ENCODE measurements at places on chromosomes 2 and 18. TPM values are rescaled to one million over a fixed set of nuclear protein-coding genes. Genes with fewer than 3 reads are reported as not detected.
A peak's percentile ranks its signal among the peaks of the same experiment; 100 is the strongest.

Gene NAGK
- polyA plus RNA-seq: 113 TPM

Gene PARD6G
- polyA plus RNA-seq: 30.7 TPM

Gene POMC
- polyA plus RNA-seq: 8.3 TPM

Gene CTAGE1
- polyA plus RNA-seq: not detected

Gene PMAIP1
- polyA plus RNA-seq: 3.5 TPM

Gene SOS1
- polyA plus RNA-seq: 52.2 TPM

Gene NGEF
- polyA plus RNA-seq: 3.9 TPM

Gene CIDEA
- polyA plus RNA-seq: not detected

DNA sequence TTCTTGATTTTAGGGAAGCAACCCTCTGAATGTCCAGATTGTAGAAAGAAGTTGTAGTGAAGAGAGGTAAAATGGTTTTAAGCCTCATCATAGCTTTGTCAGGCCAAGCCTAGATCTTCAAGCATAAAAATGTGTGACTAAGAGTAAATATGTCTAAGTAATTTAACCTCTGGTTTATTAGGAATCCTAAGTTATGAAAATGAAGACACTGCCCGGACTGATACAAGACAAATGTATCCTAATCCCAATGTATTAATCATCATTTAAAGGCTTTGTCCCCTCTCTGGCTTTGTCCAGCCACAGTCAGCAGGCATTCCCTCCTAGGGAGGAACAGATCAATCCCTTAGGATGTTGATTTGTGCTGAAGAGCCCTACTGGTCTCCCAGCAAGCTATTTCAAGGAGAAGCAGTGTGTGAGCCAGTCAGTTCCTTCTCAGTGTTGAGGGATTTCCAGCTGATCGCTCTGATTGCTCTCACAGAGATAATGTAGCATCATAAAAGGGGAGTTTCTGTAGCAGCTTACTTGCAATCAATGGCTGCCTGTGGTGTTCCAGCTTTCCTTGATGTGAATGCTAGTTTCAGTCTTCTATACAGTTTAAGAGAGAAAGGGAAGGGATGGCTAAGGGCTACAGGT, 796.1 kb downstream of the EPHA4 start:
- no peak for DNase-seq

GRCh38 chr2:60707750-60708371, 48.2 kb upstream of the PAPOLG start:
- DNase-seq: peak; percentile 23

DNA sequence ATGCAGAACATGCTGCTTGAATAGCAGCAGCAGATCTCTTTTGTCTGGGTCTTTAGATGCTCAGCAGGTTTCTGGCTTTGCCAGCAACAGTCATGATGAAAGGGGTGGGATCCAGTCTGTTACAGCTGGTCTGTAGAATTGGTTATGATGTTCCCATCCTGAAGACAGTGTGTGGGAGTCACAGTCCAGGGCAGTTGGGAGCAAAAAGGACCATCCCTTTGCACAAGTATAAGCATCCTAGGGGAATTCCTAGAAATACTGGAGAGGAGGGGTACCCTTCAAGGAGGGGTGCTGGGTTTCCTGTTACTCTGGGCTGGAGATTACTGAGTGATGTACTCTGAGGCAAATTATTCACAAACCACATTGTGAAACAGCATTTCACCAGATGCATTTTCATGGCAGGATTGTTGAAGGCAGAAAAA, 119.9 kb upstream of the RND3 start:
- DNase-seq: no peak

GRCh38 chr2:66440708-66441497, 6.0 kb downstream of the MEIS1 start:
- no peak for DNase-seq

- no peak for DNase-seq
These were observed 1235.7 kb downstream of the DPP10 start for GRCh38 chr2:115678129-115678528.

DNA sequence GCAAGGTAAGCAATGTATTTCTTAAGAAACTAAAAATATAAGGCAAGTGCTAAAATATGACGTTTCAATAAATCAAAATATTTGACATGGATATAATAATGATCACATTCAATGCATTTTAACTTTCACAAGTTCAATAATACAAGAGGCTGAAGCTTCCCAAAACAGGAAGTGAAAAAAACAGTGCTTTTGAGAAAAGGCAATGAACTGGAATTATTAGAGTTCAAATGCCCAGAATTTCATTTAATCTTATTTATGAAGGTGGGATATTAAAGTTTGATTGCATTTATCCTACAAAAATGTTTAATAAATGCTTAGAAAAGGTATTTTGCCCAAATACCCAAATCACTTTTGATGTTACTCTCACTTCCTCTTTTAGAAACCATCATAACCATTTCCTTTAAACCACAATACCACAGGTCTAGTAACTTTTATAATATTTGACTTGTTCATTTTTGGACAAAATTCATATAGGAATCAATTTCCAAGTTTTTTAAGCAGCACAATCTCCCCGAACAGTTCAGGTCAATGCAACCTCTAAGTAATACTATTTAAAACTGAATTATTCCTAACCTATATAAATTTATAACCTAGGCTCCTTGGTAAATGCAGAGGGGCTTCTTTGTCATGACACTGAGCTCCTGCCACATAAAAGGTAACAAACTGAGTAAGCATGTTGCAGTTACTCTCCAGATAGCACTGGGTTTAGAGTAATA, 2.1 kb downstream of the NCKAP1 start:
- DNase-seq: no peak

GRCh38 chr2:227052879-227053278, 111.1 kb downstream of the COL4A4 start:
- DNase-seq: no peak

DNA sequence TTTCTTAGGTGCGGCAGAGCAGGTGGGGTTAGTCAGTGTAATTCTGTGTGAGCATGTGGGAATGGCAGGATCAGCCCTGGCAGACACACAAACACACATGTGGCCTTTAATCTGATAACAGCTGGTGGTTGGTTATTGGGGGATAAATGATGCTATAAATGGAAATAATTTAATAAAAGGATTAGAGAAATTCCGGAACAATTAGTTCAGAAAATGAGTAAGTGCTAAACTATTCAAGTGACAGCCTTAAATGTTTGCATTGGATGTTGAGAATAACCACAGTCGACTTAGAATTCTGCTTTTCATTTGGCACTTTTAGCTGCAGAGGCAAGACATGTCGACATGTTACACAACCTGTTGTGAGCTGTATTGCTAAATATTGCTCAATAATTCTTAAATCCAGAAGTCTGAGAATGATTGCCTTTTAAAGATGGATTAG, 7.2 kb downstream of the SMYD1 start:
- no peak for DNase-seq

DNA sequence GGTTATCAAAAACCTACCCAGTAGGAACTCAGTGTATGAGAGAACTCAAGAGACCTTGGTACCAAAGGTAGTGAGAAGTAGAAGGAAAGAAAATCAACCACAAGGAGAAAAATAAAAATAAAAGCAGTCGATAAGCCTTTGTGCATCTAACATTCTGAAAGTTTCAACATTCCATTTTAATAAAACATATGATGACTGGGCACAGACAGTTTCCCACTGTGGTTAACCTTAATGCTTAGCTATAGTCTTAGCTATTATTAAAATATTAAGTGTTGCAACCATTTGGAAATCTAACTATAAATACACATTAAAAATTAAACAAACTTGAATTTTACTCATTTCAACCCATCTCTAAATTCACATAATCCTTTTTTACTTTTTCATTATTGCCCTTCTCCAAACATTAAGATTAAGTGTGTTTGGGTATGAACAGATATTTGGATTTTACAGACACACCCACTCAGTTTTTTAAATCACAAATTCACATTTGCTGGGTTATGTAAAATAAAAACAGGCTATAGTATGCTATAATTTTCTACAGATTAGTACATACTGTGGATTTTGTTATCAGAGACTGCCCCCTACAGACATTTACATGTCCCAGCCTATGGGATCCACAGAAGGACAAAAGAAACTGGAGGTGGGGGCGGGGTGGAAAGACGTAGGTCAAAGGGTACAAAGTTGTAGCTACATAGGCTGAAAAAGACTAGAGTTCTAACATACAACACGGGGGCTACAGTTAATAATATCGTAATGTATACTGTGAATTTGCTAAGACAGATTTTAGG, 32.8 kb downstream of the SRBD1 start:
- no peak for DNase-seq

DNA sequence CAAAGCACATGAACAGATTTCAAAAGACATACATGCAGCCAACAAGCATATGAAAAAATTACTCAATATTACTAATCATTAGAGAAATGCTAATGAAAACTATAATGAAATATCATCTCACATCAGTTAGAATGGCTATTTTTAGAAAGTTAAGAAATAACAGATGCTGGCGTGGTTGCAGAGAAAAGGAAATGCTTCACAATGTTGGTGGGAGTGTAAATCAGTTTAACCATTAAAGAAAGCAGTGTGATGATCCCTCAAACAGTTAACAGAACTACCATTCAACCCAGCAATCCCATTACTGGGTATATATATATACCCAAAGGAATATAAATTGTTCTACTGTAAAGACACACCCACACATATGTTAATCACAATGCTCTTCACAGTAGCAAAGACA, 117.7 kb upstream of the SETBP1 start:
- no peak for DNase-seq

- no peak for DNase-seq
These were observed 6.2 kb downstream of the HAUS1 start for GRCh38 chr18:46110406-46110805.

GRCh38 chr2:60297296-60298005, 256.0 kb downstream of the BCL11A start:
- no peak for DNase-seq
